Endodermal cell (in vitro differentiated cells): ENCODE measurements at places on chromosomes 5 and 9. TPM values are rescaled to one million over a fixed set of nuclear protein-coding genes. Genes with fewer than 3 reads are reported as not detected.
A peak's percentile ranks its signal among the peaks of the same experiment; 100 is the strongest.

DNA sequence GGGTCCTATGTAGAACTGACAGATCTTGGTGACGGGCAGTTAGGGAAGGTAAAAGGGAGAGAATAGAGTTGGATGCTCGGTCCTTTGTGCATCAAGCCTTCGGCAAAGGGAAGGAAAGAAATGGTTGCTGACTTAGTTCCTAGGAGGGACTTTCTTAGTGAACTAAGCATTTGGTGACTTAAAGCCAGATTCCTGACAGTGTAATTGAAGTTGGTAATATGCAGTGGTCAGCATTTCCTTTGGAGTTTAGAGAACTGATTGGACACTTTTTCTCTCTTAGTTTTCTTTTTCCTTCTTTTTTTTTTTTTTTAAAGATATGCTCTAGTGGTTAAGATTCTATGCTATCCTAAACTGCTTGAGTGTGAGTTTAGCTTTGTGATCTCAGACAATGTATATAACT is 2.3 kb downstream of the CLTA start:
- DNase-seq: no peak

- peak; percentile 61 for DNase-seq
These were observed 143.7 kb downstream of the LRRC70 start for GRCh38 chr5:62722360-62722759.

DNA sequence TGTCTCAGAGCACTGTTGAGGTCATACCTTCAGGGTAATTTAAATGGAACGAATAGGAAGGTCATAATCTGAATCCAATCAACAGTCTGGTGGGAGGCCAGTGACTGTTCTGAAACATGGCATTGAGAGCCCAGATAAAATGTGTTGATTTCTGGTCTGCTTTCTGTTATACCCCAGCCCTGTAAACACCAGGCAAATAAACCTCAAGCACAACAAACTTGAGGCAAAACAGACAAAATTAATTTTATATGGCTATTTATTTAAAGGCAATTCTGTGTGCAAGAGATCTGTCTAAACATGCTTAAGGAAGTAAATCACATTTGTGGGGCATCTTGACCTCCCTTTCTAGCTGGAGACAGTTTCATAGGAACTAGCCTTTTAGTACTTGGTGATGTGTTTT is 140.9 kb upstream of the SPEF2 start:
- no peak for DNase-seq

GRCh38 chr9:20227166-20227874 is 395.0 kb downstream of the MLLT3 start:
- no peak for DNase-seq

HSPA9 gene
- 112 to 223 TPM (median 201 TPM) in 3 replicates for total RNA-seq

DNA sequence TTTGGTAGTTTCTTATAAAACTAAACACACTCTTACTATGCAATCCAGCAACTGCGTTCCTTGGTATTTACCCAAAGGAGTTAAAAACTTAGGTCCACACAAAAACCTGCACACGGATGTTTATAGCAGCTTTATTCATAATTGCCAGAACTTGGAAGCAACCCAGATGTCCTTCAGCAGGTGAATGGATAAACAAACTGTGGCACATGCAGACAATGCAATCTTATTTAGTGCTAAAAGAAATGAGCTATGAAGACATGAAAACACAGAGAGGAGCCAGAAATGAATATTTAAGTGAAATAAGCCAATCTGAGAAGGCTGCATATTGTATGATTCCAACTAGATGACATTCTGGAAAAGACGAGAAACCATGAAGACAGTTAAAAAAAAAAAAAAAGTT is 10.7 kb downstream of the WNK2 start:
- no peak for DNase-seq

DNA sequence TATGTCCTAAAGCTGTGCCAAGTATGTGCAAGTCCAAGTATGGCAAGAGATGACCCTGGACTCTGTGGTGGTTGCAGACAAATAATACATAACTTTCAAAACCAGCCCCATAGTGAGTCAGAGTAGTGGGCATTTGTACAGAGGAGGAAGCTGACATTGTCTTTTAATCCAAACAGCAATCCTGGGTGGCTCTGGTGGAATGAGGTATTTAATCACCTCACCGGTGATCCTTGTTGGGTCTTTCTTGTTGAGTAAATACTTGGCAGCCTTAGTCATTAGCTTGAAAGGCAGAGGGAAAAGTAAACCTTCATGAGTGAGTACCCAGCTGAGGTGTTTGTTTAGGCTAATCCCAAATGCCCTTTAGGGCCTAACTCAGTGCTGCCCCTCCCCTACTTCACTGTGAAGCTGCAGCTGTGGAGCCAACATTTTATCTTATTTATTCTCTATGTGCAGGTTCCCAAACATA is 148.7 kb upstream of the SLC12A2 start:
- DNase-seq: peak; percentile 76

KLHL9 gene
- total RNA-seq: 23.5 and 24.6 TPM in 2 replicates

AIF1L gene
- total RNA-seq: 104 and 117 TPM in 2 replicates

- DNase-seq: no peak
These were observed 201.2 kb downstream of the TARS1 start for GRCh38 chr5:33641744-33642505.

DNA sequence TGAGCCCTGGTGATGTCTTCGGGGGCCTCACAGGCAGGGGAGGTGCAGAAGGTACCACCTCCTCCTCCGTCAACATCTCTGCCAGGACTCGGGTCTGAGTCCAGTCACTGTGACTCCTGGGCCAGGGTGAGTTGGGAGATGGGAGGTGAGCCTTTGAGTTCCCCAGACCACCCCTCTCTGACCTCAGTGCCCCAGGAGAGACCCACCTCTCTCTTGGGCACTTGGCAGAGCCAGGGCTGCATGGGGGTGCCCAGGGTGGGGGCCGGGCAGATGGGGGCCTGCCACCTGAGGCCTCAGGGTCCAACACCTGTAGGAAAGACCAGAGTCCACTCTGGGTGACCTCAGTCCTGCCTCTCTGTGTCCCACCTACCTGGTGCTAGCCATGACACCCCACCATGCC is 6.8 kb downstream of the KIF12 start:
- peak; percentile 24 for DNase-seq

FOXD4L3 gene
- total RNA-seq: not detected in 3 replicates

DNA sequence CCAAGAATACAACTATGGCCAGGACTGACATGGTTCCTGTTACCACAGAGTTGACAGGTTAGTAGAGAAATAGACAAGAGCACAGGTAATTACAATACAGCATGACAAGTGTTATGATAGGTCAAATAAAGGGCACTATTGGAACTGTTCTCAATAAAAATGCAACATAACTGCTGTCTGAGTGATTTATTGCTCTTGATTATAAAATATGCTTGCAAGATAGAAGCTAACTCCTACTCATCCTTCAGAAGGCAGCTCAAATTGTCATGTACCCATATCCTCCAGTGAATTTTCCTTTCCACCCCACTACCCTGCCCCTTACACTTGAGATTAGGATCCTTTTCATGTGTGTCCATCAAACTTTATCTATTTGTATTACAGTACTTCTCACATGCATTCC is 35.1 kb upstream of the ATG10 start:
- DNase-seq: no peak
